ENCODE measurements at places on chromosomes 5 and 9.
A peak's percentile ranks its signal among the peaks of the same experiment; 100 is the strongest.

GRCh38 chr5:100746730-100747129 is 156.4 kb downstream of the ST8SIA4 start:
- DNase-seq = no peak

DNA sequence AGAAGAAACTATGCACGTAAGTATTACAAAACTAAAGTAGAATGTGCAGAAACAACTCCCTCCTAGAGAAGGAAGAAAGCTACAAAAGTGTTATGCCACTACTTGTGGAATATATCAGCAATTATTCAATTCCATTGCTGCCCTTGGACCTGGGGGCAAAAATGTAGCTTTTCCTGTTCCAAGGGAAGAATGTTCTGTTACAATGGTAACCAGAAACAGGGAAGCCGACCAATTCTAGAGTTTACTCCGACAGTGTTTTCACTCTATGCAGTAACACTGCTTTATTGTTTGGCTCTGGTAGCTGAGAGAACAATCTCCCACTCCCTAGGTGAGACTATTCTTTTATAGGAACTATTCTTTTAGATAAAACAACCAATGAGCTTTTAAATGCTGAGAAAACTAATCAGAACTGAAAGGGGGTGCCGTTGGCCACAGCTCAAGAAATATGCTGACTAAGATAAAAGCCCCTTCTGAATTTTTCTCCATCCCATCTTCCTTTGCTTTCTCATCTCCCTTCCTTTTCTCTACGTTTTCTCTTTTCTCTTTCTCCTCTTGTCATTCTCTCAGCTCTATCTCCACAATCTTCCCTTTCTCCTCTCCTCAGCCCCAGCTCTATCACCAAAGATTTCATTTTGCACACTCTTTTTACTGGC is 54.1 kb downstream of the SLC1A3 start:
- DNase-seq = no peak

DNA sequence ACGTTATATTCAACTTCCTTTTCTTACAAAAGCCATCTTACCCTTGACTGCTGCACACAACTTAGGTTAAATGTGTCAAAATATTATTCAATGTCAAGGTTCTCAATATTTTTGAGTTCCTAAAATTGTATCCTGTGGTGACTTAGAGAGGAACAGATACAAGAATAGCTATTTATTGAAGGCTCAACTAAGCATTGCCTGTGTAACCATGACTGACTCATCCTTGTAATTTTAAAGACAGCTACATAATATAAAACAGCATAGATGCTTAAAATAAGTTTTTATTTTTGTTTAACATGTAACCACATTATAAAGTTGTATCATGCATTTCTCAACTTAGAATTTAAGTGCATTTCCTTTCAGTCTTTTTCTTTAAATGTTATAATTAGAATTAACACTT is 312.9 kb upstream of the RGMB start:
- no peak for DNase-seq

DNA sequence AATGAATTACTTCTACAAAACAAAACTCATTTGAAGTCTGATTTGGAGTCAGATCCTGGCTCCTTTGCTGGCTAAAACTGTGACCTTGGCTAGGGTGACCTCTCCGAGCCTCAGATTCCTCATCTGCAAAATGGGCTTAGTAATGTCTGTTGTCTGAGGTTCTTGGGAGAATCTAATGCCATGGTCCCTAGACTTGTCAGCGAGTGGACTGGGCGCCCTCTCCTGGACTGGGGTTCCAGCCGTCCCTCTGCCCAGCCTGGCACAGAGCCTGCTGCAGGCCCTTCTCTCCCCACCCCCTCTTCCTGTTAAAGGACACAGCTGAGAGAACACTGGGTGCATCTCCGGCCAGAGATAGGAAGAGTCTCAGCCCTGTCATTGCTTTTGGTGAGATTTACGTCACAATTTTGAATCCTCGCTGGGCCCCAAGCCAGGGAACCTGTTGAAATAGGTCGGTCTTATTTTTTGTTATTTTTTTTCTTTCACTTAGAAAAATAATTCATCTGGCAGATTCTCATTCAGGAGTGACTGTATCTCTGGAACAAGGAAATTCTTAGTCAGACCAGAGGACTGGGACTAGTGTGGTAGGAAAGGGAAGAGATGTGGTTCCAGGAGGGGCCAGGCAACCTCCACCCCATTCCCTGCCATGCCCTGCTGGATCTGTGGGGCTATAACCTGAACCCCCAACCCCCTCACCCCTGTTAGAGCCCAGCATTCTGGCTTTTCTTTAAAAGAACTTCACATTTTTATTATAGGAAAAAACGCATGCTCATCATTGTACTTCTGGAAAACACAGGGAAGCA is 48.2 kb upstream of the RPL26L1 start:
- peak; percentile 93 for DNase-seq

DNA sequence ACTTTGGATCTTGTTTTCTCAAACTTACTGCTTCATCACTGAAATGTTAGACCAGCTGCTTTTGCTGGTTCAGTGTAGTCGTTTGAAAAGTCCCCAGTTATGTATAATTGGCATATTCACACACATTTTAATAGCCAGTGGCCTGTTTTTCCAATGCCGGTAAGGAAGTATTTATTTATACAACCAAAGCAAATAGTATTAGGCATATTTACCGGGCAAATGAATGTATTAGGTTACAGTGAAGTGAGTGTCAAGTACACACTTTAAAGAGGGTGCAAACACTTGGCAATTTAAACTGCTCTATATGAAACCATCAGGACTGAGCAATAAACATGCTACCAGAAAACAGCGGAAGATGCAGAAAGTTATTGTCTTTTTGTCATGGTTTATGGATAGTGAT is 242.9 kb downstream of the MCTP1 start:
- no peak for DNase-seq

GRCh38 chr9:3497401-3497800 is 28.4 kb downstream of the RFX3 start:
- peak; percentile 52 for DNase-seq

DNA sequence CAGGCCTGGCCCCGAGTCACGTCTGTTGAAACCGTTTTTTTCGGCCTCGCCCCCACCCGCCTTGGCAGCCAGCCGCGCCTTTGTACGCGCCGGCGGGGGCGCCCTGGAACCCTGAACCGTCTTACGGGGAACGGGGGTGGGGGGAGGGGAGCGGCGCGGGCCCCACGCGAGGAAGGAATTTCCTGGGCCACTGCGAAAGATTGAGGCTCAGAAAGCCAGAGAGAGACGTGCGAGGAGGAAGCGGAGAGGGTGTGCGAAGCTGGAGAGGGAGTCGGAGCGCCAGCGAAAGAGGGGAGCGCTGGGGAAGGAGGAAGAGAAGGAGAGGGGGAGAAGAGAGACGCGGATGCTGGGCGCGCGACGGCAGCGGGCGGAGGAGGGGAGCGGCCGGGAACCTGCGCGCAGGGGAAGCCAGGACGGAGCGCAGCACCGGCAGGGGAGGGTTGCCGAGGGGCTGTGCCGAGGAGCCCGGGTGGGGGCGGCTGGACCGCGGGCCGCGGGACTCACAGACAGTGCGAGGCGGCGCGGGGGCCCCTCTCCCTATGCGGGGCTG is 4.6 kb upstream of the PRDM12 start:
- DNase-seq = no peak

- no peak for DNase-seq
These were observed 45.0 kb upstream of the DMRTA1 start for GRCh38 chr9:22401671-22402070.

DNA sequence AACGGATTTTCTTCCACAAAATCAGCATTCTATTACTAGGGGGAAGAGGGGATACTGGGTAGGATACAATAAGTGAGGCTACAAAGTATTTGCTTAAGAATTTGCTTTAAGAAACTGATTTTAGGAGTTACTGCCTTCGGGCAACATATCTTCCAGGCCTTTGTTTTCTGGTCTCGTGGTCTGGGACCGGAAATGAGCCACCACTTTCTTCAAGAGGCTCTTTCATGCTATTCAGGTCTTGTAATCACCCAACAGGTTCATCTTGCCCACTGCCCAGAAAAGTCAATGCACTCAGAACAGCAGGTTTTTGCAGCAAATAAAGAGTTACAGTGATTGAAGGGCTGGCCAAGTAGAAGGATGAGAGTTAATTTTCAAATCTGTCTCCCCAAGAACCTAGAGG is 6.6 kb upstream of the AOPEP start:
- DNase-seq = no peak

GRCh38 chr5:103079796-103080195 is 40.1 kb downstream of the GIN1 start:
- no peak for DNase-seq

- peak; percentile 43 for DNase-seq
These were observed 147.5 kb upstream of the FGF10 start for GRCh38 chr5:44536650-44537260.

DNA sequence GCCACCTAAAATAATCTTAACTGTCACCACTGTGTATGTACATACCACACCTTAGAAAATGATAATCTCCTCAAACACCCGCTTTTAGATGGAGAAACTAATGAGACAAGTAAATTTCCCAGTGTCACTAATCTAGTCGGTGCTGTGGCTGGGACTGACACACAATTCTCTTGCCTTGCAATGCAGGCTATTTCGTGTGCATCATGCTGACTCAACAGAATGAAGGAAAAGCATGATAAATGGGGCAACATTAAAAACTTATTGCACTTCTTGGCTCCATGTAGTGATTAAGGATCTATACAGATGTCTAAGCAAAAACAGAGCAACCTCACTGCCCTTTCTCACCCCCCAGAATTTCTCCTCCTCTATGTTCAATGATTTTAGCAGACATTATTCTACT is 677.9 kb downstream of the DTWD2 start:
- no peak for DNase-seq

- DNase-seq = no peak
These were observed 226.5 kb upstream of the GLRA1 start for GRCh38 chr5:152151113-152151512.

- peak; percentile 36 for DNase-seq
These were observed 41.2 kb upstream of the CTSL start for GRCh38 chr9:87684627-87685219.

DNA sequence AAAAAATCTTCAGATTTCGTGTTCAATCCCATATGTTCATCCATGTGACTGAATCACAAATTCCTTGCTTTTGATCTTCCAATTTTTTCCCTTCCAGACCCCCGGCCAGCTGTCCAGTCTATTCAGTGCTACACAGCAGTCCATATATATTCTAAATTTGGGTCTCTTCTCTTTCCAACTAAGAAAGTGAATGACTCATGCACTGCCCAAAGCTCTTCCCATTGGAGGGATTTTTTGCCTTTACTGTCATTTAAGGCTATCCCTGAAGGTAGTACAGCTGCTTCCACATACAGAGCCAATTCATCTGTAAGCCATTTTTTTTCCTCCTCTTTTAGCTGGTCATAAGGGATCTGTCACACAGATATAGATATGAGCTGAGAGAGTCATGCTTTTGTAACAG is 478.3 kb downstream of the DMRT2 start:
- DNase-seq = no peak

GRCh38 chr5:53814819-53815218 is 254.4 kb downstream of the NDUFS4 start:
- no peak for DNase-seq

- DNase-seq = no peak
These were observed 54.4 kb downstream of the NEURL1B start for GRCh38 chr5:172695232-172696054.

GRCh38 chr5:11905206-11905605 is 960 bp upstream of the CTNND2 start:
- DNase-seq = no peak

DNA sequence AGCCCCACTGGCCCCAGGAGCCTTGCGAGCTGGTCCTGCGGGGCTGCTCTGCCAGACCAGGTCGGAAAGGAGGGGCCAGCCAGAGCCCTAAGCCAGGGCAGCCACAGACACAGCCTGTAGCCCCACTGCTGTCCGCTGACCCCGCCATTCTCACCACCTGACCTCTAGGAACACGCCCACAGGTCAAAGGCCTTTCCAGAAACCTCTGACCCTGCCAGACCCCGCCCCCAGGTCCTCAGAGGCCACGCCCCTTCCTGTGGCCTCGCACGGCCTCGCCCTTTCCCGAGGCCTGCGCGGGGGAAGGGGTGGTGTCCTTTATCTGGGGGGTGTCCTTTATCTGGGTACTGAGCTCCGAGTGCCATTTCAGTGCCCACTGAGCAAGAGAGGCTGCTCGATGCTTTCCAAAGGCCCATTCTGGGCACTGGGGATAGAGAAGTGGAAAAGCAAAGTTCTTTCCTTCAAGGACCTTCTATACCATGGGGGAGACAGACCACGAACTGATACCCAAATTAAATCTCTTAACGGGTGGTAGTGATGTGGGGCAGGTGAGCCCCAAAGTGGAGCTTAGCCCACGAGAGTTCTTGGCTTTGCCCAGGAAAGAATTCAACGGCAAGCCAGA is 46.5 kb downstream of the P4HA2 start:
- DNase-seq = no peak

GRCh38 chr5:138651767-138652117 is 76.5 kb upstream of the HSPA9 start:
- DNase-seq = no peak

- no peak for DNase-seq
These were observed 72.3 kb downstream of the PRRT1B start for GRCh38 chr9:131617611-131618010.

DNA sequence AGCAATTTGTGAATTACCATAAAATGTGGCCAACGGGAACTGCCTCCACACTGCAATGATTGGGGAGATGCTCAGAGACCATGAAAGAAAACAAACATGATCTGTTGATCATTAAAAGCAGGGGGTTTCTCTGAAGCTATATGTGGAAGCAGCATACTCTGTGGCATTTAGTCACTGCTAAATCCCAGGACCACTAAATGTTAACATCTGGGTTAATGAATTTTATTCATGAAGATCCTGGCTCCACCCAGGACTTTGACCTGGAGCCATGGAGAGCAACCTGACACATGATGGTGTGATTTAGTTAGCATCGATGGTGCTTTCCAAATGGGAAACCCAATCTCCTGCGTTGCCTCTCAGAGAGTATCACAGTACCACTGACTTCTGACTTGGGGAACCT is 497.8 kb downstream of the AGTPBP1 start:
- DNase-seq = no peak

- DNase-seq = peak; percentile 33
These were observed 7.5 kb upstream of the RFK start for GRCh38 chr9:76401580-76402354.

- DNase-seq = no peak
These were observed 80.7 kb downstream of the TSSK1B start for GRCh38 chr5:113354055-113354454.

- peak; percentile 12 for DNase-seq
These were observed 1775.7 kb upstream of the C9orf72 start for GRCh38 chr9:29348999-29349398.

- peak; percentile 45 for DNase-seq
These were observed 22.5 kb downstream of the EDIL3 start for GRCh38 chr5:84362061-84362720.

GRCh38 chr5:78327761-78328510 is 32.5 kb upstream of the SCAMP1 start:
- no peak for DNase-seq
